ENCODE measurements at places on chromosomes 16 and 17. TPM values are rescaled to one million over a fixed set of nuclear protein-coding genes. Genes with fewer than 3 reads are reported as not detected.

DNA sequence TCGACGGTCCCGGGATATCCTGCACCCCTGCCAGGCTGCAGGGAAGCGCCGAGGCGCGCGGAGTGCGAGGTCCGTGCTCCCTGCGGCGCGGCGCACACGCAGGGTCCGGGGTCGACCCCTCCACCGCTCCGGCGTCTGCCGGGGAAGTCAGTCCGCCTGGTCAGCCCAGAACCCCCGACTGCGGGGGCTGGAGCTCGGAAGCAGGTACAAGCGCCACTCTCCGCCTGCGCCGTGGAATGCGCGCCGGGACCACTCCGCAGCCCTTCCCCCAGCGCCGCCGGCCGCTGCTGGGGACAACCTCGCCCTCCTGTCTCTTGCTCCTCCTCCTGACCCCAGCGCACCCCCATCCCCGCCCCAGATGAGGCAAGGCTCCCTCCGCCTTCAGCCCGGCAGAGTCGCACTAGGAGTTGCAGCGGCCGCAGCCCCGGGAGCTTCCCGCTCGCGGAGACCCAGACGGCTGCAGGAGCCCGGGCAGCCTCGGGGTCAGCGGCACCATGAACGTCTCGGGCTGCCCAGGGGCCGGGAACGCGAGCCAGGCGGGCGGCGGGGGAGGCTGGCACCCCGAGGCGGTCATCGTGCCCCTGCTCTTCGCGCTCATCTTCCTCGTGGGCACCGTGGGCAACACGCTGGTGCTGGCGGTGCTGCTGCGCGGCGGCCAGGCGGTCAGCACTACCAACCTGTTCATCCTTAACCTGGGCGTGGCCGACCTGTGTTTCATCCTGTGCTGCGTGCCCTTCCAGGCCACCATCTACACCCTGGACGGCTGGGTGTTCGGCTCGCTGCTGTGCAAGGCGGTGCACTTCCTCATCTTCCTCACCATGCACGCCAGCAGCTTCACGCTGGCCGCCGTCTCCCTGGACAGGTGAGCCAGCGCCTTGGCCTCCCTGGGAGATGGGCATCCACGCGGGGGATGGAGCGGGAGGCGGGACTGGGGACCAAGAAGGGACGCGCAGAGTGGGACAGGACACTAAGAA, at the start of gene GALR2:
Gene GALR2, plus strand, starts transcription at position 392 of the 974 bp plus-strand sequence. Its CDS starts 103 bp downstream, at position 495.
- DNase-seq = no peak

DNA sequence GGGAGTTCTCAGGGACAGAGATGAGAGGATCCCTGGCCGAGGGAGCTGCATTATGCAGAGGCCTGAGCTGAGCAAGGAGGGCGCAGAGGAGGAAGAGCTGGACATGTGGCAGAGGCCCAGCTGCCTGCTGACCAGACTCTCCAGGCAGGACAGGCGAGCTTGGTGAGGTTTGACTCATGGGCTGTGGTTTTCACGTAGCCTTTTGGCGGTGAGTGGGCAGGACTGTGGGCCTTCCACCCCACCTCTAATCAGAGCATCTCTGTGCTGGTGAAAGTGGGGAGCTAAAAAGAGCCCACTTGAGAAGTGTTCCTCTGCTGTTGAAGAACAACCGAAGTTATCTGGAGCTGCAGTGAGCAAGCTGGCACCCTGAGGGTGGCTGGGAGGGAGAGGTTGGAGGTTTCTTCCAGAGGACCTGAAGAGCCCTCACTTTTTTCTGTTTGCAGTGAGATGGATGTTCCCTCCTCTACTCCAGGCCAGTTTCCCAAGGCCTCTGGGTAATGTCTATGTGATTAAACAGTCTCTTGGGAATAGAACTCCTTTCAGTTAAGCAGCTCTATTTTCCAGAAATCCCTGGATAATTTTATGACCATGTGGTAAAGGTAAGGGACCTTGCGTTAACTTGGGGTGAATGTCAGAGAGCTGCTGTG, 11.9 kb downstream of the EPN2 start:
- DNase-seq = peak; percentile 69

DNA sequence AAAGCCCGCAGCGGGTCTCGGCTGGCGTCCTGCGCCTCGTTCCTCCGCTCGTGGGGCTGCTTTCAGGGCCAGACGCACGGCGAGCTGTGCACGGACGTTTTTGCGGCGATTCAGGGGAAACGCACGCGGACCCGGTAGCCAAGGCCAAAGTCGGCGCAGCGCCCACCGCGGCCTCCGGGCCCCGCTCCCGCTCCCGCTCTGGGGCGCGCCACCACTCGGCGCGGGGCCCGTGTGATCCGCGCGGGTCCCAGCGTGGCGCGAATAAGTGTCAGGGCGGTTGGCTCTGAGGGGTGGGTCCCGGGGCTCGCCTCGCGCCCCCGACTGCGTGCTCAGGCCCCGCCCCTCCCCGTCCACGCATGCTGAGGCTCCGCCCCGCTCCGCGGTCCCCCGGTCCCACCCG, 694 bp upstream of the TBCD start:
- no peak for DNase-seq

The C1QL1 gene
- total RNA-seq = 15.2 TPM

The LPO gene
- total RNA-seq = not detected

The BCKDK gene
- 90.5 TPM for total RNA-seq

Data from left ventricle myocardium superior (tissue), 1 donor.